ENCODE measurements at places on chromosomes 16 and 17. TPM values are rescaled to one million over a fixed set of nuclear protein-coding genes. Genes with fewer than 3 reads are reported as not detected.

The PRAC1 gene
- polyA plus RNA-seq: not detected

GRCh38 chr16:80063713-80064069 lies 463.2 kb upstream of the MAF start:
- DNase-seq: no peak

The TNP2 gene
- not detected for polyA plus RNA-seq

The MEIOB gene
- polyA plus RNA-seq: 3.2 TPM

- DNase-seq: peak; percentile 70
Observed at GRCh38 chr16:2082171-2082982, 34.6 kb downstream of the TSC2 start.

Data from left kidney (tissue), 8 donors.